ENCODE measurements at places on chromosomes 2 and 18. TPM values are rescaled to one million over a fixed set of nuclear protein-coding genes. Genes with fewer than 3 reads are reported as not detected.

- H3K4me1 ChIP-seq: no peaks in the 10 kb centered on the region
- H3K27ac ChIP-seq: no peak overlapping the region
- no peaks in the 10 kb centered on the region for H3K36me3 ChIP-seq
- no peaks in the 10 kb centered on the region for H3K27me3 ChIP-seq
These were observed 15.8 kb downstream of the GKN2 start for GRCh38 chr2:68936889-68937288.

Gene KATNAL2
- 18.8 TPM for total RNA-seq

Gene CACNB4
- total RNA-seq: 4.4 TPM

Gene ANKRD30BL
- not detected for total RNA-seq

DNA sequence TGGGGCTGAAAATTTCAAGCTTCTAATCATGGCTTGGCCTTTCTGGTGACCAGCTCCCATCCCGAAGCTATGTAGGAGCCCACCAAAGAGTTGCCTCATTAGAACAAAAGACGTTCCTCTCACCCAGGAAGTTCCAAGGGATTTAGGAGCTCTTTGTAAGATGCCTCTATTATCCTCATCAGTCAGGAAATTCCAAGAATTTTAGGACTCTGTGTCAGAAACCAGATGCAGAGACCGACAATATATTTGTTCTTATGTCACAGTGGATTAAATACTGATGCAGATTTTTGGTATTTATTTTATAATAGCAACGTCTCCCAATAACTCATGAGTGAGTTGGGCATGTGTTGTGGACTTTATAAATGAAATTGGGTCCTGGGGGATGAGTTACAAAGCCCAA is 91.8 kb upstream of the SKOR2 start:
- H3K27ac ChIP-seq: no peak overlapping the region
- no peaks in the 10 kb centered on the region for H3K36me3 ChIP-seq
- no peaks in the 10 kb centered on the region for H3K27me3 ChIP-seq
- no peaks in the 10 kb centered on the region for H3K4me1 ChIP-seq
- H3K4me3 ChIP-seq: no peak overlapping the region

Gene RFX8
- total RNA-seq: not detected

Gene MEP1B
- total RNA-seq: not detected

Gene ANKRD23
- total RNA-seq: 5.5 TPM

- H3K27me3 ChIP-seq: no peaks in the 10 kb centered on the region
- peaks cover 41% of the 10 kb centered on the region for H3K4me1 ChIP-seq
- H3K27ac ChIP-seq: no peak overlapping the region
- DNase-seq: no peak
- H3K4me3 ChIP-seq: no peak overlapping the region
These were observed 14.5 kb downstream of the EPC2 start for GRCh38 chr2:148658807-148659722.

Gene IL36RN
- not detected for total RNA-seq

DNA sequence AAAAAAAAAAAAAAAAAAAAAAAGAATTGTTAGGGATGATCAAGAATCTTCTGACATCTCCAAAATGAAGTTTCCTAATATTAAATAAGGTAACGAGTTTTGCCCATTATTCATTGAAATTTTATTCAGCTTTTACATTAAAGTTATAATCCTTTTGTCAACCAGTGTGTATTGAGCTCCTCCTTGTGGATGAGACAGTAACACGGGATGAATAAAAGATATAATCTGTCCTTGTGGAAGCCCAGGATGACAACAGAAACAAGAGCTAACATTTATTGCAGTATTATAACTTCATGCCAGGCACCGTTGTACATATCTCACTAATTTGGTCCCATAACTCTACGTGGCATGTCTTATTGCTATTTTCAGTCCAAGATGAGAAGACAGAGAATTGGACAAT is 33.4 kb upstream of the SERPINB7 start:
- H3K4me1 ChIP-seq: no peaks in the 10 kb centered on the region
- no peak for DNase-seq
- no peak overlapping the region for H3K27ac ChIP-seq
- H3K36me3 ChIP-seq: no peaks in the 10 kb centered on the region

- H3K27ac ChIP-seq: no peak overlapping the region
- H3K4me3 ChIP-seq: no peak overlapping the region
- H3K27me3 ChIP-seq: no peaks in the 10 kb centered on the region
These were observed 257.7 kb upstream of the UBE2E3 start for GRCh38 chr2:180722551-180723239.

DNA sequence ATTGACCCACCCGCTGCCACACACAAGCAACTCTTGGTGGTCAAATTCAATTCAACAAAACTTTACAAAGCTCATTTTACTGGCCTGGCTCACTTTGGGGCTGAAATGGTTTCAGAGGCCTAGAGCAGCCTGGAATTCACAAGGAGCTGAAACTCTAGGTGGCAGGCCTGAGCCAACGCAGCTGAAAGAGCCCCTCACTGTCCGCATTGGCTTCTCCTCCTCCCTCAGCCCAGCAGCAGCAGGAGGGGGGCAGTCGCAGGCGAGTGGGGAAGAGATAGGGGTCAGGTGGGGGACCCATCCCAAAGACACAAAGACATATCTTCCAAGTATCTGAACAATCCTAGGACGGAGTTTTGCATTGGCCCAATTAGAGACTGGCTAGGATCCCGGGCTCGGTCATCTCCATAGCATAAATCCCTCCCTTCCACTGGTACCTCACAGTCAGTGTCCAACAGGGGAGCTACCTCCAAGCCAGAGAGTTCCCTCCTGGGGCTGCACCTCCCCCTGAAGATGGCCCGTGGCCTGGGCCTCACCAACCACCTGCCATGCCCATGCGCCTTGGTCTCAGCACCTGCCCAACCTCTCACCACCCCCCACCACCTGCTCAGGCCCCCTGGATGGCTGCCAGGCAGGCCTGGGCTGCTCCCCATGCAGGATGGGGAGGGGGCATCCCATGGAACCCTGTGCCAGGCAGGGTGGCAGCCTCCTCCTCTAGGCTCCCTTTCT is 113.4 kb downstream of the ZBTB7C start:
- H3K4me3 ChIP-seq: no peak overlapping the region
- no peaks in the 10 kb centered on the region for H3K36me3 ChIP-seq
- H3K27me3 ChIP-seq: no peaks in the 10 kb centered on the region
- no peak overlapping the region for H3K27ac ChIP-seq
- H3K4me1 ChIP-seq: no peaks in the 10 kb centered on the region
- DNase-seq: no peak

Gene SCG2
- total RNA-seq: 8.4 TPM

DNA sequence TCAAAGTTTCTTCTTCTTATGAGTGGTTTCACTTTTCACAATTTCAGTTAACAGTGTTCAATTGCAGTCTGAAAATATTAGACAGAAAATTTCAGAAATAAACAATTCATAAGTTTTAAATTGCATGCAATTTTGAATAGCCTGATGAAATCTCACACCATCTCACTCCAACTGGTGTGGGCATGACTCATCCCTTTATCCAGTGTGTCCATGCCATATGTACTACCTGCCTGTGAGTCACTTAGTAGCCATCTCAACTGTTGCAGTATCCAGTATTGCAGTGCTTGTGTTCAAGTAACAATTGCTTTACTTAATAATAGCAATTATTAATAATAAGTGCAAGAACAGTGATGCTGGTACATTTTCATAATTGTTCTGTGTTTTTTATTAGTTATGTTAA is 1202.5 kb downstream of the DSC3 start:
- H3K27ac ChIP-seq: no peak overlapping the region
- no peaks in the 10 kb centered on the region for H3K4me1 ChIP-seq
- no peaks in the 10 kb centered on the region for H3K27me3 ChIP-seq
- H3K4me3 ChIP-seq: no peak overlapping the region

GRCh38 chr18:47420130-47420529 is 168.7 kb upstream of the SKOR2 start:
- no peak for DNase-seq
- H3K27me3 ChIP-seq: no peaks in the 10 kb centered on the region
- no peaks in the 10 kb centered on the region for H3K36me3 ChIP-seq
